ENCODE measurements at places on chromosomes 6 and 20.

DNA sequence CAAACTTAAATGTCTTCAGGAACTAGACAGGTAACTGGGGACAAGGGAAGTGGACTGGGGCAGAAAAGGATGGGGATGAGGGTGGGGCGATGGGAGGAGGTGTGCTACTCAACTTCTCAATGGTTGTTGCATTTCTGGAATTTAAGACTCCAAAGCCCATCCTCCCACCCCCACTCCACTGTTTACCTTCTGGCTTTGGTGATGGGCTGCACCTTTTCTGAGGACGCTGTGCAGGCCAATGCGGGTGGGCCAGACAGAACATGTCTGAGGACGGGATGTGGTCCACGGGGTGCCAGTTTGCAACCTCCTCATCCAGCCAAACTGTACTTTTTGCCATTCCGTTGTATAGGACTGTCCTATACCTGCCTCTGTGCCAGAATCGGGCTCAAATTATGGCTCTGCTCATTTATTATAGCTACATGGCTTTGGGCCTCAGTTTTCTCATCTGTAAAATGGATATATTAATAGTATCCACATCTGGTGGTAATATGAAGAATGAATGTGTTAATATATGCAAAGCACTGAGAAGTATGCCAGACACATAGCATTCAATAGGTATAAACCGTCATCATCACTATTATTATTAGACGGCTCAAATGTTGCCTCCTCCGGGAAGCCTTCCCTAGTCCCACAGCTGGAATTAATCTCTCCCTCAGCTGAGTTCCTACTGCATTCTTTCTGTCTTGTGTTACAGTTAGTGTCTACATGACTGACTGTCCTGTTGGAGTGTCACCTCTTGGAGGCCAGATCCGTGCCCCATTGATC, 31.0 kb upstream of the VEGFA start:
- no peak for DNase-seq

DNA sequence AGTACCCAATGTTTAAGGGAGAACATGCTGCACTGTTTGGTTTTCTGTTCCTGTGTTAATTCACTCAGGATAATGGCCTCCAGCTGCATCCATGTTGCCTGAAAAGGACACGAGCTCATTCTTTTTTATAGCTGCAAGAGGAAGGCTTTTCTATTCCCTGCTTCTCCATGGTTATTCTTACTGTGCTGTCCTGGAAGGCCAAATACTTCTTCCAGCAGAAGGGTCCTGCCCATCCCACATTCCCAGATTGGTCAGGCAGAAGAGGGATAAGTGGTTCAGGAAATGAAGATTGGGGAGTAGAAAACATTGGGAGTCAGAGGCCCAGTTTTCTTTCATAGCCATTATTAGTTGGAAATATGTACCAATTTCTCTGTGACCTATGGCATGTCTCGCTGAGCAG, 122.4 kb downstream of the TCP11 start:
- DNase-seq: no peak

DNA sequence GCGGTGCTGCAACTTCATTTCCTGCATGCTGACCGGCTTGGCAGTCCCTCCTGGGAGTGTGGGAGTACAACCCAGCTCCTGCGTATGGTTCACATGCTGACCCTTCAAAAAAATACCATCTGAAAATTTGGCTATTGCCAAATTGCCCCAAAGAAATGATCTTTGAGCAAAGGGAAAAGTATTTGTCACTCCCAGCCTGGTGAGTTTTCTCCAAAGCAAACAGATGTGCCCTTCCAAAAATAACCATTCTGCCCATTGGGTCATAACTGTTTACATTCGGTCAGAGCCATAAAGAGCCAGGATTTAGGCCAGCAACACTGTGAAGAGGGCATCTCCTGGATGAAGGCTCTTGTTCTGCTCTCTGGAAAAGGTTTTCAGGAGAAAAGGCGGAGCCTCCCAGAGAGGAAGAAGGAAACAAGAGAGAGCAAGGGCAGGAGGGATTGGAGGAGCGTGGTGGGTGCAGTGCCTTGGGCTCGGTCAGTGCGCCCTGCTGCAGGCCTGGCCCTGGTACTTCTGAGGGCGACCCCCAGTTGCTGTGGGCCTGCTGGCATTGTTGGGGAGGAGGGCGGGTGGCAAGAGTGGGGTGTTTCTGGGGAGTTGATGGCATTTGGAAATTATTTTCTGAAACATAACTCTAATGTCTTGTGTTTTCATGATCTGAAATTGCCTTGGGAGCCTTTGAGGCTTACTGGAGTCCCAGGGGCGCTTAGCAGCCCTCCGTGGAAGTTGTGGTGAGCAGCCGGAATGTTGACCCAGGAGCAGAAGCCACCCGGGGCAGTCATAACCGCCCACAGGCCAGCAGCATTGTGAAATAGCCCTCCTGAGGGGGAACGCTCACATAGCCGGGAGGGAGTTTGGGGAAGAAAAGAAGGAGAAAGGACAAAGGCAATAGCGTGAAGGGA, 248.4 kb downstream of the MYLK4 start:
- DNase-seq: no peak

- DNase-seq: no peak
Measured at GRCh38 chr20:38997622-38998021, 35.5 kb downstream of the DHX35 start.

DNA sequence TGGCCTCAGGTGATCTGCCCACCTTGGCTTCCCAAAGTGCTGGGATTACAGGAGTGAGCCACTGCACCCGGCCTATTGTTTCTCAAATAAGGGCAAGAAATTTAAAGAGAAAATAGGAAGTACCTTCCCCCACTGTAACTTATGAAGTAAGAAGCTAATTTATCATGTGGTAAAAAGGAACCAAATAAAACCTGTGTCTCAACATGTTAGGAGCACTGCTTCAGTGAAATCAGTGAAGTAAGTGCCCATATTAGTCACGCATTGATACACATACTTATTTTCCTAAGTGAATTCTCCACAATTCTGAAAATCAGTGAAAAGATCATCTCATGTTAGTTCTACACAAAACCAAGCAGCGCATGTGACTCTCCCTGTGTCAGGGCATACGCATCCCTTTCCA, 14.2 kb upstream of the LPA start:
- no peak for DNase-seq
